ENCODE measurements at places on chromosomes 5 and 9.

- no peak for DNase-seq
Observed at GRCh38 chr9:33809506-33809905, 7.5 kb upstream of the UBE2R2 start.

GRCh38 chr5:78509884-78510769 lies 138.4 kb downstream of the LHFPL2 start:
- peak; percentile 88 for DNase-seq

GRCh38 chr5:127849891-127850290 lies 146.7 kb downstream of the CCDC192 start:
- no peak for DNase-seq

GRCh38 chr5:123665822-123666371 lies 153.9 kb downstream of the CSNK1G3 start:
- DNase-seq: no peak

DNA sequence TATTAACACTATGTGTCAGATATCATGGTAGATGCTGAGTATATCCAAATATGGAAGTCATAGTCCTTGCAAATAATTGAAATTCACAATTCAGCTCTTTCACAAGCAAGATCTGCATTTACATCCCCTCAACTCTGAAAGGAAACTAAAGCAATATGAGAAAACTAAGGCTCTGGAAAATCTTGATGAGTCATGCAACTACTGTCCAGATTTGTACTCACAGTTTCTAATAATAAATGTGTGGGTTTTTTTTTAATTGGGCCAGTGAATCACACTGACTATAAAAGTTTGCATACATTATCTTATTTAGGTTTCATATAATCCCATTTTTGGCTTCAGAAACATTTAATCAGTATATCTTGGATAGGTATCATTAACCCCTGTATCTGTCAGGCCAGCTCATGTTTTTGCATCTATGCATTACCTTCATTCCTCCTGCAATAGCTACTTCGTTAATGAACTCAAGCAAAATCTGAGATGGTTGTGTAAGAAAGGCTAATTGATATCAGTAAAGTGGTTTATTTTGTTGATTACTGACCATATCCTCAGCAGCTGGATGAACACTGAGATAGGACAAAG lies 58.7 kb upstream of the PRR16 start:
- DNase-seq: no peak

GRCh38 chr5:60387051-60387440 lies 312.9 kb downstream of the DEPDC1B start:
- DNase-seq: peak; percentile 77

- no peak for DNase-seq
Observed at GRCh38 chr5:122312591-122313406, 762 bp downstream of the SNCAIP start.

DNA sequence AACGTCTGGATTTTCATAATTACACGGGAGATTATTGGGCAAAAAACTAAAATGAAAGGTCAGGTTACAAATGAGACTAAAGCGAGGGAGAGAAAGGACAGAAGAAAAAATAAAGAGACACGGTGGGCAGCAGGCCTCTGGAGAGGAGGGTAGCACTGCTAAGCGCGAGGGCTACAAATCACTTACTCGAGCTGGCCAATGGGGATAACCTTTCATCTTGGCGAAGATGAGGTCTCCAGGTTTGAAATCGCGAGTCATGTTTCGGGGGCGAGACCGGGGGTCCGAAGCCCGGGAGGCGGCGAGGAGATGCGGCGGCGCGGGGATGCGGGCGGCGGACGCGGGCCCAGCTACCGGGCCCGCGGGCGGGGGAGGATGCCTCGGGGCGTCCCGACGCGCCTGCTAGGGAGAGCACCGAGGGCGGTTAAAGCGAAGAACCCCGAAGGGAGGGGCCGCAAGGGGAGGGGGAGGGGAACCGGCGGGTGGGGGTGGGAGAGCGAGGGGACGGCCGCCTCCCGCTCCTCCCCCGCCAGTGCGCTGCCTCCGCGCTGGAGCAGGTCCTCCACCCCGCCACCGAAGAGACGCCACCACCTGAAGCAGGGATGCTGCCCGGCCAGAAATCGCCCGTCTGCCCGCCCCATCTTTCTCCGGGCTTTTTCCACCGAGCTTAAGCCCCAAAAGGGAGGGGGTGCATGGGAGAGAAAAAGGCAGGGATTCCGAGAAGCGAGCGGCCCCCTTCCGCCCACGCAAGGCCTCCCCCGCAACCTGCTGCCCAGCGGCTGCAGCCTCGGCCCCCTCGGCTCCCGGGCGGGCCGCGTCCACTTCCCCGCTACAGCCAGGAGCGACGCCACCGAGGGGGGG lies 610 bp downstream of the PSIP1 start:
- DNase-seq: peak; percentile 67

- no peak for DNase-seq
Observed at GRCh38 chr5:159105145-159106053, 5.7 kb upstream of the EBF1 start.

DNA sequence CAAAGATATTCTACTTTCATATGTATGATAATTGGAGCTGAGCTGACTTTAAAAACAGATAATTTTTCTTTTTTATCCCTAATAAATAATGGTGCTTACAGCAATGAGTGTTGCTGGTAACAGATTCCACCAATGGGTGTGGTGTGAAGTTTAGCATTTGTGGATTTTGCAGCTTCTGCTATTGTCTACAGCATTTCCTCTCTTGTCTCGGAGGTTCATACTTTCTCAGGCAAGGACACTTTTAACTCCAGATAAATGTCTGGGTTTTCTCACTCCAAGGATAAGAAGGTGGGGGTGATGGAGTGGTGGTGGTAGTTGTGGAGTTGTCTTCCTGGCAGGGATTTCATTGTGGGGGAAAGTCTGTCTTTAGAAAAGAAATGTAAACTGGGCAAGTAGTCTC lies 120.0 kb upstream of the CDKN2B start:
- DNase-seq: no peak

DNA sequence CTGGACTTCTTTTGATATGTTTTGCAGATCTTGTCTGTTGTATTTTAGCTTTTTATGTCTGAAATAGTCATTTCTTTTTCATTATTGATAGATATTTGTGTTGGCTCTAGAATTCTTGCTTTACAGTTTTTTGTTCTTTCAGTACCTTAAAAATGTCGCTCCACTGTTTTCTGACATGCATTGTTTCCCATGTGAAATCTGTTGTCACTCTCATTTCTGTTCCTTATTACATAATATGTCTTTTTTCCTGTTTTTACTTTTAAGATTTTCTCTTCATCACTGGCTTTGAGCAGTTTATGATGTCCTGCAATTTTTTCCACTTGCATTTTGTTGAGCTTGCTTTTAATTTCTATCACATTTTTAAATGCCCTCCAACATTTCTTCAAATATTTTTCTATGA lies 270.4 kb upstream of the TARS1 start:
- DNase-seq: no peak

- no peak for DNase-seq
Observed at GRCh38 chr9:81476813-81477490, 212.4 kb downstream of the TLE1 start.

- DNase-seq: no peak
Observed at GRCh38 chr5:34722183-34722582, 66.1 kb downstream of the RAI14 start.

DNA sequence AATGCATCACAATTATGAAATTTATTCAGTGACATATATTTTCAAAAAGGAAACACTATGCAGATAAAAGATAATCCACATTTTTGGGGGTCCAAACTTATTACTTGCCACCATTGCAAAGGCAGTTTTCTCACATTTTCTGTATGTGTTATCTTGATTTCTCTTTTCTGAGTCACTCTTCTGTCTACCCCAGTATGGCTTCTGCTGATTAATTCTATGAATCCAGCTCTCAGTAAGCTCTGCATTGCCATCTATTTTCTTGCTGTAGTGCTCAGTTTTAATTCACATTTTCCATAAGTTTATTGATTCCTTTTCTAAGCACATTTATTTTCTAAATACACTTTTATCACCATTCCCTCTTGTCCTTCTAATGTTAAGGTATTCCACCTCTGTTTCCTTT lies 1.7 kb downstream of the IFNA10 start:
- no peak for DNase-seq

GRCh38 chr9:12980085-12980851 lies 205.4 kb downstream of the LURAP1L start:
- DNase-seq: no peak

GRCh38 chr5:107304684-107305083 lies 366.1 kb downstream of the EFNA5 start:
- DNase-seq: no peak

GRCh38 chr5:120140501-120140900 lies 323.6 kb upstream of the PRR16 start:
- DNase-seq: no peak

DNA sequence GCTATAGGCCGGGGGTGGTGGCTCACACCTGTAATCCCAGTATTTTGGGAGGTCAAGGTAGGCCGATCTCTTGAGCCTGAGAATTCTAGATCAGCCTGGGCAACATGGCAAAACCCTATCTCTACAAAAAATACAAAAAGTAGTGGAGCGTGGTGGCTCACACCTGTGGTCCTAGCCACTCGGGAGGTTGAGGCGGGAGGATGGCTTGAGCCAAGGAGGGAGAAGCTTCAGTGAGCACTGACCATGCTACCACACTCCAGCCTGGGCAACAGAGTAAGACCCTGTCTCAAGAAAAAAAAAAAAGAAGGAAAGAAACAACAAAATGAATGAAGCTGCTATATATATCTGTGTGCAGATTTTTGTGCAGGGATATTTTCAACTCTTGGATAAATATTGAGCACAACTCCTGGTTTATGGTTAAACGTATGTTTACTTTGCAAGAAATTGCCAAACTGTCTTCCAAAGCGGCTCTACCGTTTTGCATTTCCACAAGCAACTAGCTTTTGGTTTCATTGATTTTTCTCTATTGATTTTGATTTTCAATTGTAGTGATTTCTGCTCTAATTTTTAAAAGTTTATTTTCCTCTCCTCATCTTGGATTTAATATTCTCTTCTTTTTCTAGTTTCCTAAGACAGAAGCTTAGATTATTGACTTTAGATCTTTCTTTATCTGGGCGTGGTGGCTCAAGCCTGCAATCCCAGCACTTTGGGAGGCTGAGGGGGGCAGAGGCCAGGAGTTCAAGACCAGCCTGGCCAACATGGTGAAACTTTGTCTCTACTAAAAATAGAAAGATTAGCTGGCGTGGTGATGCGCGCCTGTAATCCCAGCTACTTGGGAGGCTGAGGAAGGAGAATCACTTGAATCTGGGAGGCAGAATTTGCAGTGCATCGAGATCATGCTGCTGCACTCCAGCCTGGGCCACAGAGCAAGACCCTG lies 49.2 kb downstream of the SPIN1 start:
- DNase-seq: no peak

DNA sequence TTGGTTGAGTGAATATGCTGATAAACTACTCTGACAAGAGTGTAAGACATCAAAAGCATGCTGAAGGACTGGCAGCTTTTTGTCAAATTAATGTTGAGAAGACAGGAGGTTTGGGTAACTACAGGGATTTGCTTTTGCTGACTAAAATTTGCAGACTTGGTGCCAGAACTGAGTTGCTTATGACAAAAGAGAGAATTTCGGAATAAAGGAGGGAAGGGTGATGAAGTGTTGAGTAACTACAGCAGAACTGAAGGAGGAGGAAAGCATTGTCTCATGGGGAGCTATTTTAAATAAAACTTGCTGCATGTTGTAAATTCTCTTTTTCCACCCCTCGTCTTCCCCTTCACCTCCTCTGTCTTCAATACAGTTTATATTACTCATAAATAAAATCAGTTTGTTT lies 296.1 kb downstream of the YTHDC2 start:
- DNase-seq: no peak

DNA sequence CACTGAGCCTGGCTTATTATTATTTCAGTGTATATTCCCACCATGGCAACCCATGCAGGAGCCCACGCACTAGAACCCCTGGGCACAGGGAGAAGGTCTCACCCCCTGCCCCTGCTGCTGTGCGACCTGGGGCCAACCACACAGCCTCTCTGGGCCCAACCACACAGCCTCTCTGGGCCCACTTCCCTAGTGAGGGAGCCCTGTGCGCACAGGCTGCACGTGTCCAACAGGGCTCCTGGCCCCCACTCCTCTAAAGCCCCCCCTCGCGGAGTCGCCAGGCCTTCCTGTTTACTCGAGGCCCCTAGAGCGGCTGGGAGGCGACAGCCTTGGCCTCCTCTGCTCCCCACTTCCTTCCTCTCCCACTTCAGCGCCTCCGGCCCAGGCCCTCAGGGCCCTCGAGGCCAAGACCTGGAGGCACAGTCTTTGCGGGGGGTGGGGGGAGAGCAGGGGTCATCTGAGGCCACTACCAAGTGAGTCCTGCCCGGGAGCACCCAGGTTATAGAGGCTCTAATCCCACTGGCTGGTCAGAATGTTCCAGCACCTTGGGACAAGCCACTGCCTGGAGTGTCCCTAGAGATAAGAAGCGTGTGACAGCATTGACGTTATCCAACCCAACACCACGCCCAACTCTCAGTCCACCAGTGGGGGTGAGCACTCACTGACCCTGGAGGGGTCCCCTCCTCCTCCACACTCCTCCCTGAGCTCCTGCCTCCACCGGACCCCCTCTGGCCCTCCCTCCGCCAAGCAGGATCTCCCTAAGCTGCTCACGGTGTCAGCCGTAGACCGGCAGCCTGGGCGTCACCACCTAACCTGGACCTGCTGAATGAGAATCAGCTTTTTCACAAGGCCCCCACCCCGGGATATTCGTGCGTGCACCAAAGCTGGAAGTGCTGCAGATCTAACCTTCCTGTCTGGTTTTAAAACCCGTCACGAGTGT lies 7.9 kb upstream of the ENG start:
- DNase-seq: peak; percentile 87

DNA sequence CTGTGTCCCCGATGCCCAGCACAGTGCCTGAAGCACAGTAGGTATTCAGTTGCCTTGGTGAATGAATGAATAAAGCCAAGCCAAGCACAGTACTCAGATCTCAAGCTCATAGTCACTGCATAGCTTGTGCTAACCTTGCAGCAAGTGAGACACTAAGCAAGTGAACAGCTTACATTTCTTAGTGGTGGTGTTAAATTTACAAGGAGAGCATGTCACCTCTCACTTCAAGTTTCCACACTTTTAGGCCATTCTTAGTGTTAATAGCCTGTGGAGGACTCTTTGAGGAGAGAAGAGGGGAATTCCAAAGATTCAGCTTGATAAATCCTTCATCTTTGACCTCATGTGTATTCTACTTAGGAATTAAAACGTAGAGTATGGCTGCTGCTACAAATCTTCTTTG lies 104.7 kb downstream of the C9orf152 start:
- DNase-seq: no peak

DNA sequence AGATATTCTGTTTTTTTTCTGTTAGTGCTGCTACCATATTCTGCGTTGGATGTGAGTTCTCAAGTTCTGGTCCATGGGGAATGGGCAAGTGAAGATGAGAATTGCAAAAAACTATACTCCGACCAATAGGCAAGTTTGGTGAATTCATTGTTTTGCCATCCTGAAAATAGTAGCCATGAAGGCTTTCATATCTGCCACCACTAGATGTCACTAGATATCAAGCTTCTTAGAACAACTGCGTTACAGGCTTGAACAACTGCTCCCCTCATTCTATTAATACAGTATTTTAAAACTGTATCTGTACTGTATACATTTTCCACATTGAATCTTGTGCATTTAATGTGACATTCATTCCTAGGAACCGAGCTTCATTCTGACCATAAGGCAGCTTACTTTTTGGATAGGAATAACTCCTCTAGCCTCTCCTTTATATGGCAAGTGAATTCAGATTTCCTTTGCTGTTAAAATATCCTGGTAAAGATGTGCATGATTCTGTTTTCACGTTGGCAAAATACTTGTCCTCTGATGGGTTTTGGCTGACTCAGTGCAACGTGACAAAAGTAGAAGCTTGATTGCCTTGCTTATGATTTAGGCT lies 163.6 kb downstream of the SREK1 start:
- DNase-seq: no peak
